ENCODE measurements at places on chromosomes 2 and 18.

DNA sequence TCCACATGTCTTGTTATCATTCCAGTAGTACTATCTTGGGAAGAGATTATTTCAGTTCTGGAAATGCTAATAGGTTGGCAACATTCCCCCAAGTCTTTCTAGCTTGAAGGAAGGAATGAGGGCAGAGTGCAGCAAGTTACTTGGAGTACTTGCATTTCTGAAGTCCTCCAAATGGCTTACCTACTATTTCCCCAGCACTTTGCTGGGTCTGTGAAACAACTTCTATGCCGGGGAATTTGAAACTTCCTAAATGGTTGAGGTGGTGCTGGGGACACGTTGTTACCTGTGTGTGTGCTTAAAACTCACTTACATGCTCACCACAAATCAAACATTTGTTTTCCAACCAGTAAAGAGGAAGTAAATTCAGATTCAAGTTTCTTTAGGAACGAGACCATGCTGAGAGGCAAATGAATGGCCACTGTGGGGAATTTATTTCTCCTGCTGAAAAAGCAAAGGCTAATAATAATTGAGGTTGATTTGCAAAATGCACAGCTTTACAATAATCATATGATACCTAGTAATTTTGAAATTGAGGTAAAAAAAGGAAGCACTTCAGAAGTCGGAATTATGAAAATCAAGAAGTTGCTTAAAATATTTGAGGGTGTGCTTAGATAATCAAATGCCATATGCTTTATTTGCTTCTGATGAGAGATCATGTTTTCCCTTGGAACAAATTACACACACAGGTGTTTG is 1167.7 kb upstream of the ZEB2 start:
- no peak for DNase-seq

GRCh38 chr2:67008155-67008554 is 389.0 kb upstream of the ETAA1 start:
- DNase-seq, result no peak

- no peak for DNase-seq
These were observed 540.0 kb upstream of the GYPC start for GRCh38 chr2:126115975-126116374.

DNA sequence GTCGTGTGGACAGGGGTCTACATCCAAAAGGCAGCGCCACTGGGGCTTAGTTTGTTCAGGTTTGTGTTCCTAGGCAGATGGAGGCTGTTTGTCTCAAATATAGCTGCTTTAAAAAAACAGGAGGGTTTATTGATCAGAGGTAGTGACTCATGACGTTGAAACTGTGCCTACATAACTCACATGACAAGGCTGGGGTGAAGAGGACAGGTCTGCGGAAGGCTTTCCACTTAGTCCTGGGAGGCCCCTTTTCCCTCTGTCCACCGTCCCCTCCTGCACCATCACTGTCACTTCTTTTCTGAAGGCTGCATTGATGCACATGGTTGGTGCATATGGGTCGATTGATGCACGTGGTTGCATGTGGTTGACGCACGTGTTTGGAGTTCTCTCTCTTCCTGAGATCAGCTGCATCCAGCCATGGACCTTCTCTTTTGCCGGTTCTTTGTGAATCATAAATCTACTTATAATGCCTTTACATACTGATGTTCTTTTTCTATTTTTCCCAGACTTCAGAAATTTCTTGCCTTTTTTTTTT is 10.9 kb downstream of the SH3RF3 start:
- no peak for DNase-seq

GRCh38 chr2:179444056-179444455 is 179.4 kb upstream of the SESTD1 start:
- DNase-seq, result no peak

DNA sequence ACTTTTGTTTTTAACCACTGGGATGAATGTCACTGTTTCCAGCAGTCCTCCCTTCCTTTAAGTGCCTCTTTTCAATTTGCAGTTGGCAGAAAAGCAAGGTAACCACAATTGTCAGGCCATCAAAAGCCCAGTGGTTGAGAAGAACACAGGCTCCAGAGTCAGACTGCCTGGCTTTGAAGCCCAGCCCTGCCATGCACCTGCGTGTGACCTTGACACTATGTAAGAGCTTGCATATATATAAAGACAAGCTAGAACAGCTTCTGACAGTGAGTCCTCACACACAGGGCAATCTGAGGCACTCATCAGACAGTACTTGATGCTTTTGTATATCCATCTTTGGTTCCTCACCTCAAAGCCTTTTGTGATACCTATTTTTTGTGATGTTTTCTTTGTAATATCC is 11.0 kb downstream of the CCBE1 start:
- DNase-seq, result no peak

DNA sequence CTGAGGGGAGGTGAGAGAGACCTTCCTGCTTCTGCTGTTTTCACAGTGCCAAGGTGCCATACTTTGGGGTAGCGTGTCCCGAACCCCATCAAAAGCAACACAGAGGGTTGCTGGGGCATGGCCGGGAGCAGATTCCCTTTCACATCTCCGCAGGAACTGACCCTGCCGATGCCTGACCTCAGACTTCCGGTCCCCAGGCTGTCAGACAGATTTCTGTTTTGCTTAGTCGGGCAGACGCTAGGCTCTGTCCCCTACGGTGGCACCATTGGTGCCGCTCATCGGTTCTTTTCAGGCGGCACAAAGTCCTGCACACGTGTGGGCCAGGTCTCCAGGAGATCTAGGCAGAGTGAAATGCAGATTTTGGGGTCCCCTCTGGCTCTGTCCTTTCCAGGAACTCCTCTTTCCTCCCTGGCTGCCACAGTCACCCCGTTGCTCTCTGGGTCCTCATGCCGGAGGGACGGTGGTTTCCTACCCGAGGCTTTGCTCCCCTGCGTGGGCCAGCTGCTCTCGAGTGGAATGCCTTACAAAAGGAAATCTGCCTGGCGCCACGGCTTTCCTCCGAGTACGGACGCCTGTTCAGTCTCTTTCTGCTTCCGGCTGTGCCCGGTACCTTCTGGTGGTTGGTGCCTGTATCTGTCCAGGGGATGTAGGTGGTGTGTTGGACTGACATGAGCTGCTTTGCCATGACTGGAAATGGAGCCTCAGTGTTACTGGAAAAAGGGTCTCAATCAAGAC is 39.3 kb downstream of the RTP5 start:
- no peak for DNase-seq

GRCh38 chr18:39591649-39592048 is 2026.1 kb upstream of the CELF4 start:
- no peak for DNase-seq

- no peak for DNase-seq
These were observed 102.6 kb downstream of the PTPN4 start for GRCh38 chr2:119862127-119862889.

DNA sequence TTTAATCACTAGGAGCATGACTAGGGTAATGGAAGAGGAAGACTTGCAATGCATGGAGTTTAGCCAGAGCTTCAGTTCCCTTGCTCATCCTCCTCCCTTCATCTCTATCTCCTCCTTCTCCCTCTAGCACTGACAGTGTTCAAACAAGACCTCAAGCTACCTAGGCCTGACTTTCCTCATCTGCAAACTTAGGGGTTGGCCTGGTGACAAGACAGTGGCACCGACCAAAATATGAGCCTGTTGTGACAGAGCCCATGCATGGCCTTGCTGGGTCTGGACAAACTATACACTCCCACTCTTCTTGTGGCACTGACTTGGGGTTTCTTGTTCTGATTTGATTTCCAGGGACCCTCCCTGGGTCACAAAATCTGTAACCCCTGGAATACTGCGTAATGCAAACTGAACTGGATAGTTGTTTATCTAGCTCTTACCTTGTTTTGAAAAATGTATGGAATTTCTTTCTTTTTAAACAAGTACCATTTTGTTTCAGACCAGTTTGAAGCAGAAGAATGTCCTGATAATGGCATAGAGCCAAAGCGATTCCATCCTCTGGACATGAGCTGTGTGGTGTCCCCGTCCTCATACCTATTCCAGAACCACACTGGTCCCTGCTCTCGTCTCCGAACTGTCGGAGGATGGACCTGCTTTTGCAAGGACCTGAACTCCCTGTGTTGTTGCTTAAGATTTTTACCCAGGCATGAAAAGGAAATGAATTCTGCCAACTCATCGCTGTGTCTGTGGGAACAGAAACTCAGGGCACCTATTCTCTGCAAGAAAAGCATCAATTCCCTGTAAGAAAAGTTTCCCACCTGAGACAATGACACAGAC is 33.4 kb upstream of the PPP4R1 start:
- no peak for DNase-seq

GRCh38 chr2:152686321-152686720 is 30.9 kb downstream of the PRPF40A start:
- DNase-seq, result no peak

DNA sequence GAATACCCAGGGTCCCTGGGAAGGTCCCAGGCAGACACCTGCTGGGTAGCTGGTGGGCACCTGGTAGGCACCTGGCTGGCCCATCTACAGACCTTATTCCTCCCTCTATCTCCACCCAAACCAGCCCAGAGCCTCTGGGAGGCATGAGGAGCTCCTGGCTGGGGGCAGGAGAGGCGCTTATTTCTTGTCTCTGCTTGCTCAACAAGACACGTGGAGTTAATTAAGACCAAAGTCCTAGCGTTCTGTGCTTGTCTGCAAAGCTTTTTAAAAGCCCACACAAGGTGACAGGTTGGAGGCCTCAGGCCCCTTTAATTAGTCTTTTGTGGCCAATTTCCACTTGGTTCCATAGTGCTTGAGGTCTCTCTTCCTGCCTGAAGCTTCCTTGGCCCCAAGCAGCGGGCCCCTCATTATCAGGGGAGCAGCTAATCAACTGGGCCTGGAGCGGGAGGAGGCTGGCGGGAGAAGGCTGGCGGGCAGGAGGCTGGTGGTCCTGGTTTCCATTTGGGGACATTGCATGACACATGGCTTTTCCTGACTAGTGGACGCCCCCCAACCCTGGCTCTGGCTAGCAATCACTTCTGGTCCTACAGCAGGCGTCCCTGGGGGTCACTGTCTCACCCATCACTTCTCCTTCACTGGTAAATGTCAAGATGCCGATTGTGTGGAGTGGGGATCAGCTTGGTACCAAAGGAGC is 65.4 kb upstream of the HDAC4 start:
- DNase-seq, result no peak

DNA sequence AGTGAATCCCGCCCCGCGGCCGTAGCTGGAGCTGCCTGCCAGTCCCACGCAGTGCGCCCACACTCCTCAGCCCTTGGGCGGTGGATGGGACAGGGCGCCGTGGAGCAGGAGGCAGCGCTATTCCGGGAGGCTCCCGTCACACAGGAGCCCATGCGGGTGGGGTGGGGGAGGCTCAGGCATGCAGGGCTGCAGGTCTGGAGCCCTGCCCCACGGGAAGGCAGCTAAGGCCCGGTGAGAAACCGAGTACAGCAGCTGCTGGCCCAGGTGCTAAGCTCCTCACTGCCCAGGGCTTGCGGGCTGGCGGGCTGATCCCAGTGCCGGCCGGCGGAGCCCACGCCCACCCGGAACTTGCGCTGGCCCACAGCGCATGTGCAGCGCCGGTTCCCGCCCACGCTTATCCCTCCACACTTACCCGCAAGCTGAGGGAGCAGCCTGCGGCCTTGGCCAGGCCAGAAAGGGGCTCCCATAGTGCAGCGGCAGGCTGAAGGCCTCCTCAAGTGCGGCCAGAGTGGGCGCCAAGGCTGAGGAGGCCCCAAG is 1152.8 kb upstream of the CELF4 start:
- no peak for DNase-seq

DNA sequence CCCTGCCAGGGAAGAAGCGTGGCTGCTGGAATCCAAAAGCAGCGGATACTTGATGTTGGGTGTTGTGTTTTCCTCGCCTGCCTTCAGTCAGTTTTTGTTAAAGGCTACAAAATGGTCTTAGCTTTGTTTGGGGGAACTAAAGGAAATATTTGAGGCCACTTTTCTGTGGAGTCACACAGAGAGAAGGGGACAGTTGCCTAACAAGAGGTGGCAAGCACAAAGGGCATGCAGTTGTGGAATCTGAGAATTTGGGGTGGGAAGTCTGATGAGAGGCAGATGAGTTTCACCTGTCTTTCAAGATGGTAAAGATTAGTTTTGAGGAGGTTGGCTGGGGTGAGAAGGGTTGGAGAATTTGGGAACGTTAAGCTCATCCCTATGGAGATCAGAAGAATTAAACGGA is 2.9 kb downstream of the MALT1 start:
- DNase-seq, result no peak

GRCh38 chr2:240569523-240569997 is 1.3 kb downstream of the RNPEPL1 start:
- DNase-seq, result no peak

DNA sequence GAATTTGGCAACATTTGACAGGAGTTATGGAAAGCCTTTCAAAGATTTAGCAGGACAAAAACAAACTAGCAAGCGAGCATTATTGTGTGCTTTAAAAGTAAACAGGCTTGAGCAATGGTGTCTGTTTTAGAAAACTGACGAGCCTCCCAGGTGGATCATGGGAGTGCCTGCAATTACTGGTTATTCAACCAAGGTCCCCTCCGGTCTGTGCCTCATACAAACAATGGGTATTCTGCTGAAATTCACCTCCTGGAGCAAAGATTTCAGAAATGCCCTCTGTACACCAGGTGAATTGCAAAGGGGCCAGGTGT is 22.4 kb downstream of the RTP5 start:
- DNase-seq, result no peak

DNA sequence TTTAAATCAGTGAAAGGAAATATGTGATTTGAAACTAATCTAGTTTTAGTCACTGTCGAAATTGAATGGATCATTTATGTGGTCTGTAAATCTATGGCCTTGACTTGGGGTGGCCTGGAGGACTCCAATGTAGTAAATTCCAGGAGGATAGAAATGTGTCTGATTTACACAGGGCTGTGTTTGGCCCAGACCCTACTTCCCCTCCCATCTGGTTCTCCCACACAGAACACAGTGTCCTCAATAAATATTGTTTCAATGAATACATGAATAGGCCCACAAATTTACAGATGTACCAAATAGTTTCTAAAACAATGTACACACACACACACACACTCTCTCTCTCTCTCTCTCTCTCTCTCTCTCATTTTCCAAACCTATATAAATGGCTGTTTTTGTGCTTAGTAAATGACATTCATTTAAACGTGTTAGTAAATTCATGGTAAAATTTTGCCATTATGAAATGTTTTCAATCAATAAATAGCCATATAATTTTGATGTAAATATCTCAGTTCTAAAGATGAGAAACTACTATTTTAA is 1.9 kb downstream of the CCDC68 start:
- DNase-seq, result no peak

DNA sequence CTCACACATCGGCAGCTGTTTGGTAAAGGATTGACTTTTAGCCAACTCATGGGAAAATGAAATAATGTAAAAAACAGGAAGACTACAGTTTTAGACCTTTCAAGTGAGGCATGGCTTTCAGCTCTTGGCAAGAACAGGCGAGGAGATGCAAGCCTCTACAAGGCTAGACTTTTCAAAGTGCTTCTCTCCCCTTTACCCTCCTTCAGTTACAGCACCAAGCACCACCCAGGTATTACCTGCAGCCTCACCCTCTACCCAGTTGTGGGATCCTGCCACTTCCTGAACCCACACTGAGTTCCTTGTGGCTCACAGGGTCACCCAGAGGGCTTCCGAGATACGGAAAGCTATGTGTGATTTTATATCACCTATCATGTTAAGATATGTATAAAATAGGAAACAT is 14.7 kb downstream of the UGT1A10 start:
- no peak for DNase-seq

DNA sequence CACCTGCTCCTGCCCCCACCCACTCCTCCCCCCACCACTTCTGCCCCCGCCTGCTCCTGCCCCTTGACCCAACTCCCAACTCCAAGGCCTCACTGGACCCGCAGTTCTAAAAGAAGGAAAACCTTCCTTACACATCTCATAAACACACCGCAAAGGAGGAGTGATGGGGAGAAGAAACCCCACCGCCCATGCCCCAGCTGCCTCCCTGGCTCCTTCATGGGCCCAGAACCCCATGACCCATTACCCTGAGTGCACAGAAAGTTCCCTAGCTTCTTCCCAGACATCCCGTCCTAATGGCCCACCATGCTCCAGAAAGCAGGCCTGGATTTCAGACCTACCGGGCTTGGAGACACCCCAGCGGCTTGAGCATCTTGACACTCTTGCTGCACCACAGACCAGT is 17.8 kb upstream of the CNDP2 start:
- no peak for DNase-seq
